Fibroblast of skin of left biceps (primary cell): ENCODE measurements at places on chromosomes 3 and 15.

GRCh38 chr3:55165278-55165677 is 237.4 kb upstream of the LRTM1 start:
- DNase-seq, result no peak

GRCh38 chr3:171290680-171291079 is 169.5 kb downstream of the TNIK start:
- DNase-seq, result no peak

- DNase-seq, result no peak
Observed at GRCh38 chr3:68256635-68257223, 602.3 kb upstream of the SUCLG2 start.

- DNase-seq, result no peak
Observed at GRCh38 chr3:52292247-52293065, 4.8 kb downstream of the GLYCTK start.

GRCh38 chr15:33344111-33344510 is 33.3 kb downstream of the RYR3 start:
- DNase-seq, result no peak

DNA sequence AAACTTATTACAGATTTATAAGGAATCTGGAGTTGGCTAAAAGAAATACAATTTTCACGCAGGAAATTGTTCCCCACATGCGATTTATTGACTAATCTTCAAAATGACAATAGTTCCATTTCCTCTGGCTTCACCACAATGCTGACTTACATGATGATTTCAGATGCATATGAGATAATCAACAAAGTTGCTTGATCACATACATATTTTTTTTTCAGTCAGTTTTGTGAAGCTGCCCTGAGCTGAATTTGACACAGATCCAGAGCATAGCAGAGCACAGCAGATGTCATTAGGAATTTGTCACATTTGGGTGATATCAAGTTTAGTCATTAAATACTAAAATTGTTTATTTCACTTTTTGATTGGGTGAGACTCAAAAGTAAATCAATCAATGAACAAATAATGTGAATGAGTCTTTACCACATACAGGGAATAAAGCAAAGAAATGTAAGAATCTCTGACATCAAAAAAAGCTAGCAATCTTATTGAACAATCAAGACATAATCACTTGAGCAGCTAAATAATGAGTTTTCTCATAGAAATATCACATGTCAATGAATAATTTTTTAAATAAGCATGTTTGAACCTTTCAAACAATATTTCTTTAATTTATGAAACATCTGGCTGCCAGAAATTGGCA is 18.3 kb downstream of the CPB1 start:
- no peak for DNase-seq
